ENCODE measurements at places on chromosomes 2 and 18.

GRCh38 chr18:3799515-3799914, 349.5 kb downstream of the TGIF1 start:
- DNase-seq: peak; percentile 8

GRCh38 chr2:71446505-71446904, 6.9 kb upstream of the DYSF start:
- DNase-seq: no peak

- DNase-seq: no peak
Observed at GRCh38 chr18:36142751-36143150, 13.1 kb downstream of the ELP2 start.

- no peak for DNase-seq
Observed at GRCh38 chr2:50006327-50006726, 852.0 kb upstream of the FSHR start.

- no peak for DNase-seq
Observed at GRCh38 chr2:217746808-217747207, 256.0 kb downstream of the TNS1 start.

DNA sequence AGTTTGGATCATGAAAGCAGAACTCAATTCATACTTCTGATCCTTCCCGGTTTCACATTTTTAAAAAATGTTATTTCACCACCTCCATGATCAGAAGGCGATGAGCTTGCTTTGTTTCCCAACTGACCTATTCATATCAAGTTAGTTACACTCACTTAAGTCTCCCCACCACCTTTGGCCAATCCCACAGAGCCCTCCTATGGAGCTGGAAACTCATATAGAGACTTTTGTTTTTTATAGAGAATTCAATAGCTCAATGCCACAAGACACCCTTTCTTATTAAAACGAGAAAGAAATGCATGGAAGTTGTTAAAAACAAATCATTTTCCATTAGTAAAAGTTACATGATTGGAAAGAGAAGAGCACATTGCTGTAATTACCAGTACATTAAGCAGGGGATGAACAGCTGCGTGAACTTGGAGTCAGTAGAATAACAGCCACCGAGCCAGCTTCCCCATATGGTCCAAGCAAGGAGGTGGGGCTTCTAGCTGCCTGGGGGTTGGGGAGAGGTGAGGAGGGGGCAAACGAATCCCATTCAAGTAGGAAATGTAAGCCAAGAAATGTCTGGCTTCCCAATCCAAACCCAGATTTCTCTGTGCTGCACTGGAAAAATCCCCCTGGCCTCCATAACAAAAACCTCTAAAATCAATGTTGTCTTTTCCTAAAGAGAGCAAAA, 614.5 kb downstream of the IRS1 start:
- peak; percentile 97 for DNase-seq

DNA sequence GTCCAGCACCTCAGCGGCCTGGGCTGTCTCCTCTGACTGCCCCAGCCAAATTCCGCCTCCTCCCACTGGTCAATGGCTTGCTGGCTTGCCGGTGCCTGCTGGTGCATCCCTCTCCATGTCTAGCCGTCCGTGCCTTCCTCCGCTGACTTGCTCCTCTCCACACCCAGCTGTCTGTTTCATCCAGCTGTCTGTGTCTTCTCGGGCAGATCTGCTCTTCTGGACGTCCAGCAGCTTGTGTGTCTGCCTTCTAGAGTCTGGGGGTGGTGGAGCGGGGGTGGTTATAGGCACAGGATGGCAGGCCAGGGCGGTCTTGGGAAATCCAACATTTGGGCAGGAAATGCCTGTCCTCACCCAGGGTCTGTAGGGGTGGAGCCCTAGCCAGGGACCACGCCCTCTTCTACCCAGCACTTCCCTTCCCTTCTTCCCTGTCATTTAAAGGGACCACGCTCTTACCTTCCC, 369.2 kb downstream of the GALNT13 start:
- DNase-seq: no peak

GRCh38 chr18:44130376-44130942, 550.2 kb upstream of the SETBP1 start:
- peak; percentile 62 for DNase-seq

DNA sequence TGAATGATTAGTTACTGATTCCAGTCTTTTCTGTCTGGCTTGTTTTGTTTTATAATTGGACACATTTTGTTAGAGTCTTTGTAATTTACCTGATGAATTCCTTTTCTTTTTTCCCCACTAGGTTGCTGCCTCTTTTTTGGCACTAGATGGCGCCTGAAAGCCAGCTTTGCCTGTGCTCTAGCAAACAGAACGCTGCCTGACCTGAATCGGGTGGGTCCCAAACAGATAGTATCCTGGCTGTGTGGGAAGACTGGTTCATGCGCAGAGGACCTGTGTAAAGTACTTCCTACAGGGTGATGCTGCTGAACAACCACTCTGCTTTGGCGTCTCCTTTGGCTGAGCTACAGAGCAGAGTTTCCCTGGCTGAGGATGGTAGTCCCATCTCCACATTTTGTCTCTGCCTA, 288.2 kb downstream of the IKZF2 start:
- DNase-seq: no peak

DNA sequence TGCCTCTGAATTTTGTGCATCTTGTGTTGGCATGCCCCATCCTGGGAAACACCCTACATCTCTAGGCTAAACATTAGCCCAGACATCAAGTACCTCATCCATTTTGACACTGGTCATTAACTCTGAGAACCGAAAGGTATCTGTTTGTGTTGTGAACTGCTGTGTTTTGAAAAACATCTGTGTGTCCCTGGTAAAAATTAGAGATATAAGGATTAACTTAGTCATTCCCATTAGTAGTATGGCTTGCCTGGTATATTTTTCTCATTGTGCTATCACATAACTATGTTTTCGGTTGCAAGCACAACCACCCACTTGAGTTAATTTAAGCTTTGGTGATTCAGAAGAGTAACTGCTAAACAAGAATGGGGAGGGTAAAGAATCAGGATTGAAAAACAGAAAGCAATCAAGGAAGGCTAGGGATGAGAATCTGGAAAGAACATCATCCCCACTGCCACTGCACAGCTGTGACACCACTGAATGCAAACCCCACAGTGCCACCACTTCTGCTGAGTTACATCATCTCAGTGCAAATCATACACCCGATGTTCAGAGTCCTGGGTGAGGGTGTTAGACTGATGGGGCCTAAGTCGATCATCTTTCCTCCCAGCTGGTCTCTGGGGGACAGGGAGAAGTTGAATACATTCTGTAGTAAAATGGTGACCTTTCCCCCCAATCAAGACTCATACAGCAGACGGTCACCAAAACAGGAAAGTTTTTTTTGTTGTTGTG, 234.0 kb downstream of the EPHA4 start:
- DNase-seq: no peak

- DNase-seq: no peak
Observed at GRCh38 chr18:64919971-64920570, 771.2 kb upstream of the LINC00305 start.

- DNase-seq: peak; percentile 42
Observed at GRCh38 chr2:56475191-56475590, 291.4 kb downstream of the CCDC85A start.

DNA sequence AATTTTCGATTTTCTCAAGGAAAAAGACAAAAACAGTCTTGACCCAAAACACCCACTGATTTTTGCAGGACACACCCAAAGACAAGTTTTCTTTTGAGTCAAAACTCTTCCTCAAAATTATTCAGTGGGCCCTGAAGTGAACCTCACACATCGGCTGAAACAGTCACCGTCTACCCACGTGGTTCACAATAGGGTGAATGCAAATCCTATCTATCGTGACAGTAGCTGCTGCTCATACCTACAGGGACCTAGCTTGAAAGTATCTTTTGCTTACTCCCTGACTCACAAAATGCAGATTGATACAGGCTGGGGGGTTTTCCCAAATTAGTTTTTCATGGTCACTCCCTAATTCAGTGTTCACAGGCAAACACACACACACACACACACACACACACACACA, 10.7 kb upstream of the CD226 start:
- no peak for DNase-seq

- no peak for DNase-seq
Observed at GRCh38 chr18:57073501-57074187, 73.2 kb upstream of the BOD1L2 start.

- no peak for DNase-seq
Observed at GRCh38 chr2:170375192-170375591, 197.2 kb downstream of the MYO3B start.
